A172 (cell line): ENCODE measurements at places on chromosomes 3 and 15. TPM values are rescaled to one million over a fixed set of nuclear protein-coding genes. Genes with fewer than 3 reads are reported as not detected.

LRRC31 gene
- not detected in 2 replicates for total RNA-seq

RUBCN gene
- 27.0 and 42.2 TPM in 2 replicates for total RNA-seq

KCNH8 gene
- not detected in 2 replicates for total RNA-seq

DUOX2 gene
- 0.17 TPM in 1 of 2 replicates, not detected in the other for total RNA-seq

ENTPD3 gene
- not detected in 2 replicates for total RNA-seq

COL8A1 gene
- total RNA-seq, result 24.4 and 26.9 TPM in 2 replicates

ATP10A gene
- total RNA-seq, result not detected in 2 replicates

GORASP1 gene
- total RNA-seq, result 27.1 and 42.3 TPM in 2 replicates
